ENCODE measurements at places on chromosomes 7 and 10.

- no peak for DNase-seq
Observed at GRCh38 chr7:55160539-55160938, 141.7 kb downstream of the EGFR start.

- no peak for DNase-seq
Observed at GRCh38 chr10:125151170-125151552, 9.2 kb downstream of the CTBP2 start.

DNA sequence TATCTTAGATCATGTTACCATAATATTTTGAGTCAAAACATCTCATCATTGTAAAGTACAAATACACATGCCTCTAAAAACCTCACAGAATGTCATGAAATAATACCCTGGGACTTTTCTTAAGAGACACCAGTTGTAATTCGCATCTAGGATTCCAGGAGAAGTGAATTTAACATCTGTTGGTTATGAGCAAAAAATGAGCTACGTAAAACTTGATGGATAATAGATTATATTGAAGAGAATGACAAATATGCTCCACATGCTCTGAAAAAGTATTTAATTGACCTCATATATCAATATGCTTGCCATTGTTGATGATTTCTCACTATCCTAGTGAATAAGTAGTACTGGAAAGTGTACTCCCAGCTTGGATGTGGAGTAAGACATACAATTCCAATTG, 227.0 kb downstream of the BBS9 start:
- no peak for DNase-seq

- no peak for DNase-seq
Observed at GRCh38 chr10:104325436-104326435, 12.5 kb downstream of the ITPRIP start.

DNA sequence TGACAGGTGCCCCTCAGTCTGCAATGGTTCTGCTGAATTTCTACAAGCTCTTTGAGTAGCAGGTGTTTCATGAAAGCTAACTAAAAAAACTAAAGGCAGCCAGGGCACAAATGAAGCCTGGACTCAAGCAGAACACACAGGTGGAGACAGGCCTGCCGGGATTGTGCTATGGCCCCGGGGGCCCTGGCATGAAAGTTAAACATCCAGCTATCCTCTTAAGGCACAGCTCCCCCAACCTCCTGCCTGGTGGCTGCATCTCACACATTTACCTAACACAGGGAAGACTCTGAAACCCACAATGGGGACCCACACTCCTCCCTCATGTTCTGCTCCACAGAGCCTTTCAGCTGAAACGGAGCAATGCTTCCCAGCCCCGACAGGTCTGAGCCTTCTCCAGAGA, 76.3 kb upstream of the CAMK2B start:
- DNase-seq: no peak

DNA sequence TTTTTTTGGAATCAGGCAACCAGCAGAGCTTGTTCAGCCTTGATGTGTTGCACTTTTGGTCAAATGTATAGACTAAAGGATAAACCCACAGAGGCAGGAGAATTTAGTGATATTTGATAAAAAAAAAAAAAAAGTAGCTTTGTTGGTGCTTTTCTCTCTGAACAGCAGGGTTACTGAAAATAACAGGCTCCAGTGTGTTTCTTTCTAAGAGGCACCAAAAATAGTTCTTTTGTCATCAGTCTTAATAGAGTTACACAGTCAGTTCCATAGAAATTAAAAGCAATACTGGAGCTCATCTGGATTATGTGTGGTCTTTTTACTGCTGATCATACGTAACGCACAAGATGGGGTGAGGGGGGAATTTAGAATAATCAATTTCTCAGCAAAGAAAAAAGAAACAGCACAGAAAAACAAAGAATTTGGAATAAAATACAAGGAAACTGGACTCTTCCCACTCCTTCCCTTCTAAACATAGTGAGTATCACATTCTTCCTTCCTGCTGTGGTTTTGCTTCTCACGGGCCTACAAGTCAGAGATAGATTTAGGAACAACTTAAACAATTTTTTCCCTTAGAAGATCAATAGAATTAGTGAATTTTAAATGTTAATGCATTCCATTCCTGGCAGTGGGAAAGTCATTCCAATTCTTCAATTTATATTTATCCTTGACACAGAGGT, 178.8 kb upstream of the AKR1E2 start:
- no peak for DNase-seq

- no peak for DNase-seq
Observed at GRCh38 chr10:122116331-122116730, 127.4 kb downstream of the TACC2 start.

DNA sequence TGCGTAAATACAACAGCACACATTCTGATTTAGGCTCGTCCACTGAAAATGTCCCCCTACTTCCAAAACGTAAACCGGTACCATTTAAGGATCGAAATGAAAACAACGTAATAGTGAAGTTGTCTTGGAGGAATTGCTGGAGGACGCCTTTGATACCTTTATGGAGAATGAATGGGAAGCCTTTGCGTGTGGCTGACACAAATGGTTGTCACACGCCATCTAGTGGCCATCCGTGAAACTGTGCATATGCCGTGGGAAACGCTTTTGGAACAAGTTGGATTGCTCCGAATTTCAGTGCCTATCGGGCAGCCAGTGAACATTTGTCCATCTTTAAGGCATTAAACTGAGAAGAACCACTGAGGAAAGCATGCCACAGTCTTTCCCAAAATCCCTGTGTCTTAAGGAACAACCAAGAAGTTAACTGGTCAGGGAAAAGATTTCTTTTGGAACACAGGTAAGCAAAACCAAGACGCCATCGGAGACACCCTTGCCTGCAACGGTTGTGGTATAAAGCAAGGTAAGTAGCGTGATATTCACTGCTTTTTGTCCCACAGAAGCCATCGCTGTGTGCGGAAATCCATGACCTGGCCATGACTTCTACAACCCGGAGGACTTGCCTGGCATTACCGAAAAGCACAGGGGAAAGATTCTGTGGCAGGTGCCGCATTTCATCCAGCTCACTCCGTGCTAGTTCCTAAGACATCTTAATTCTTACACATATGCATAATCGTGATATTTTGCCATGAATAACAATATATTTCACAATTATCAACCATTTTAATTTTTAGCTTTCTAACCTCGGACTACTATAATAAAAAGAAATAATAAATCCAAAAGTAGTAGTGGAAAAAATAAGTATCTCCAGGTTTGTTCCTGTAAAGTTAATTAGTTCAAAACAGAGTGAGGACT, 100.6 kb downstream of the FAM204A start:
- peak; percentile 43 for DNase-seq

DNA sequence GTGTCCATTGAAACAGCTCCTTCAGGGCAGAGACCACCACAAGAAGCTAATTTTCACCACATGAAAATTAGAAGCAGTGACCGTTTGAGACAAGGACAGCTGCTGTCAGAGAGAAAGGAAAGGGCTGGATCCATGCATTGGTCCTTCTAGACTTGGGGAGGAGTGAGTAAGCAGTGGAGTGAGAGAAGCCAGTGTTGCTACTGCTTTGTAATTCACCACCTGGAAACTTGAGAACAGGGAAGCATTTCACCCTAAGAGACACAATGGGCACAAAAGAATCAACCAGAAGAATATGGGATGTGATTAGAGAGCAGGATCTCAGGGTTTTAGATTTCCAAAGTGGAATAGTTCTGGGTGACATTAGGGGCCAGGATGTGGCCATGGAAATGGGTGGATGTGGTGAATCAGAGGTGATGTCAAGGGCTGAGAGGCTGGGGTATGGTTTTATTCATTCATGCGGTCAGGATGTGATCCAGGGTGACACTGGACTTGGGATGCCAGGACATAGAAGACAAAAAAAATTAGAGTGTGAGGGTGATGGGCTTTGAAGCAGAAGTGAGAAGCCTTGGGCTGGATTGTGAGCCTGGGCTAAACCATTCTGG, 61.6 kb downstream of the DENND11 start:
- no peak for DNase-seq

- no peak for DNase-seq
Observed at GRCh38 chr7:149310113-149310836, 48.3 kb downstream of the ZNF783 start.

DNA sequence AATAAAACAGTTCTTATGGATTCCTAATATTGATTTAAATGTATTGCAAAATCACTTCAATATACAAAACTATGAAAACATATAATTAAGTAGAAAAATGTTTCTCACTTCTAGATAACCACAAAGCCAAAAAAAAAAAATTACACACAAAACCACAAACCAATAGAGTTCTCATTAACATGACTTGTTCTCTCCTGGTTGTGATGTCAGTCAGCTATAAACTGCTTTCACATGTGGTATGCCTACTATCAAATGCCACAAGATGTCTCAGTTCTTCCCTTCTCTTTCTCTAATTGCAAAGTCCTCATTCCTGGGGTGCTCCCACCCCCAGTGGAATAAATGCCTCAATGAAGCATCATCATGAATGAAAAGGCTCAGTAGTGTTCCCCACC, 16.6 kb downstream of the GNAI1 start:
- DNase-seq: no peak

- DNase-seq: no peak
Observed at GRCh38 chr7:158606671-158607424, 19.2 kb upstream of the PTPRN2 start.

- no peak for DNase-seq
Observed at GRCh38 chr7:8423057-8423456, 10.4 kb upstream of the NXPH1 start.

GRCh38 chr10:94088926-94089381, 95.2 kb downstream of the PLCE1 start:
- no peak for DNase-seq

GRCh38 chr7:68925241-68925640, 673.0 kb upstream of the AUTS2 start:
- DNase-seq: no peak

GRCh38 chr10:102549549-102549948, 45.8 kb downstream of the SUFU start:
- no peak for DNase-seq
